ENCODE measurements at places on chromosomes 6 and 20.

DNA sequence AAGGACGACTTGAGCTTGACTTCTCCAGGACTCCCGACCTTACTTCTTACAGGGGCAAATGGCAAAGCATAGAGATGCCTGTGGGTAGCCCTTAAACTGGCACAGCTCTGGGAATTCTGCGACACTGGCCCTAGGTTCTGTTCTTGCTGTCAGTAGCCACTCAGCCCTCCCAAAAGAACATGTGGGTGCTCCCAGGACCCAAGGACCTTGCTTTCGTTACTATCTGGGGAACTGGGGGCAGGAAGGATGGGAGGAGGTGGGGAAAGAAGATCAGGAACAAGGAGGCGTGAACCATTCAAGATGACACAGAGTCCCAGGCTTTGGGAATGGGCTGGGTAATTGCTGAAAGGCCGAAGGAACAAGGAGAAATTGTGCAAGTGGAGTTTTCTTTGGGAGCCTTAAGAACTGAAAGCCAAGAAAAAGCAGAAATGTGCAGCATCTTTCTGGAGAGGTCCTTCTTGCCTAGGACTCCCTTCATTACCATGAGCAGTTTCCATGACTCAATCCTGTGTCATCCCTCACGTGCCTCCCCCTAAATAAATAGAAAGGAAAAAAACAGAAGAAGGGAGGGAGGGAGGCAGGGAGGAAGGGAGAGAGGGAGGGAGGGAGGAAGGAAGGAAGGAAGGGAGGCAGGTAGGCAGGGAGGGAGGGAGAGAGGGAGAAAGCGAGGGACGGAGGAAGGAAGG, 284.6 kb upstream of the FOXQ1 start:
- H3K4me3 ChIP-seq = no peak overlapping the region
- no peaks in the 10 kb centered on the region for H3K36me3 ChIP-seq
- no peak overlapping the region for H3K27ac ChIP-seq
- no peaks in the 10 kb centered on the region for H3K27me3 ChIP-seq
- H3K4me1 ChIP-seq = no peaks in the 10 kb centered on the region
- DNase-seq = no peak

- no peak overlapping the region for H3K27ac ChIP-seq
- H3K36me3 ChIP-seq = no peaks in the 10 kb centered on the region
Measured at GRCh38 chr6:35294308-35294945, 3.2 kb upstream of the DEF6 start.

- H3K36me3 ChIP-seq = no peaks in the 10 kb centered on the region
- no peaks in the 10 kb centered on the region for H3K4me1 ChIP-seq
- H3K27ac ChIP-seq = no peak overlapping the region
- no peak for DNase-seq
Measured at GRCh38 chr6:165890404-165890735, 227.3 kb upstream of the PDE10A start.

DNA sequence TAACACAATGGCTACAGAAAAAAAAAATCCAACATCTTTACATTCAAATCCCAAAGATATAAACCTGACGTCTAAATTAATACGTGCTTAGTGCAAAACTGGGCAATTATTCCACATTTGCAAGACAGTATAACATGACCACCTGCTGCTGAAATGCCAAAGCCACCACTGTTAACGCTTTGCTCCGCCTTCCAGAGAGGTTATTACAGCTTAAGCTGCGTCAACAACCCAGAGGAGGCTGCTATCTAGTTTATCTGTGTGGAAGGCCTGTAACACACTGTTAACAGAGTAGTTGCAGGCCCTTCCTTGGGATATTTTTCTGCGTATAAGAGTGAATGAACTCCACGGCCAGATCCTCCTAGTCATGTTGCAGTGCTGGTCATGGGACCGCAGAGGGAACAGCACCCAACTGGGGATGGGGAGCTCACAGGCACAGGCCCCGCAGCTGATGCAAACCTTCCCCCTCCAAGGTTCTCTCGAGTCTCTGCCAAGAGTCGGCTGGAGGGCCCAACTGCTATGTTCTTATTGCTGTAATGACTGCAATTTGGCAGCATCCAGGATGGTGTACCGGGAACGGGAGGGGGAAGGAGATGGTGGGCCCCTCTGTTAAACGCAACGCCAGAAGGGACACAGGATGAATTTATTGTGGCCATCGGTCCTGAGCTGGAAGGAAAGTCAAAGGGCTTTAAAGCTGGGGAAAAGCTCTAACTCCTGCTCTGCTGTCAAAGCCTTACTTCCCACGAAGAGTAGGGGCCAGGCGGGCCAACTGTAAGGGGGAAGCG, 993 bp upstream of the NCOA7 start:
- no peaks in the 10 kb centered on the region for H3K27me3 ChIP-seq
- H3K4me3 ChIP-seq = peak overlapping the region; percentile 89
- H3K36me3 ChIP-seq = no peaks in the 10 kb centered on the region
- peak overlapping the region; percentile 89 for H3K27ac ChIP-seq
- peak; percentile 57 for DNase-seq
- peaks cover 18% of the 10 kb centered on the region for H3K4me1 ChIP-seq

GRCh38 chr6:16434885-16435284, 196.5 kb downstream of the GMPR start:
- H3K27me3 ChIP-seq = no peaks in the 10 kb centered on the region
- no peaks in the 10 kb centered on the region for H3K36me3 ChIP-seq
- H3K27ac ChIP-seq = no peak overlapping the region
- no peak overlapping the region for H3K4me3 ChIP-seq
- H3K4me1 ChIP-seq = no peaks in the 10 kb centered on the region

- no peak overlapping the region for H3K27ac ChIP-seq
- no peak overlapping the region for H3K4me3 ChIP-seq
- H3K27me3 ChIP-seq = no peaks in the 10 kb centered on the region
Measured at GRCh38 chr6:93124006-93124632, 295.2 kb downstream of the EPHA7 start.

DNA sequence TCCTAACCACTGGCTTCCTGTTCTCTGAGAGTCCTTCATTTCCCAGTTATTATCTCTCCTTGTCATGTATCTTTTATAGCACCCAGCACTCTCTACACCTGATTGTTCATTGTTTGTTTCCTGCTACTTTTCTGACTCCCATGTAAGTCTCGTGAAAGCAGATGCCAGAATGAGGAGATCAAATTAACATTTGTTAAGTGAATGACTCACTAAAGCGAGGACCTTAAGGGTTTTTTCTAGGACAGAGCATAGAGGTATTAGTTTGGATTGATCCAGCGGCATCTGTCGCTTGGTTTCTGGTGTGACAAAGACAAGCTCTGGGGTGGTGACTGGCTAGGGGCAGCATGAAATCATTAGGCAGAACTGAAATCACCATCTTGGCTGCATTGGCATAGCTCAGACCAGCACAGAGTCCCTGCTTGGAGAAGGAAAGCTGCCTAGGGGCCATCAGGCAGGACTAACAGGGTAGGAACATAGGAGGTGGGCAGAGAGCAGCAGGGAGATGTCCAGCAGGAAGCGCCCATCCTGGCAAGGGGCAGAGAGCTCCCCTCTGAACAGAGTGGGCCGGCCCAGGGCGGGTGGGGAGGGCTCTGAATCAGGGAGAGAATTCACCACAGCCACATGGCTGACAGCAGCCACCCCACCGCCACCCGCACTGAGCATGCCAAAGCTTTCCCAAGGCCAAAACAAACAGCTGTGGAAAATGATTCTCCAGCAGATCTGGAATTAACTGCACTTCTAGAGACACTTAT, 97.1 kb upstream of the CEP85L start:
- H3K36me3 ChIP-seq = no peaks in the 10 kb centered on the region
- H3K27ac ChIP-seq = no peak overlapping the region
- H3K27me3 ChIP-seq = no peaks in the 10 kb centered on the region
- no peaks in the 10 kb centered on the region for H3K4me1 ChIP-seq

DNA sequence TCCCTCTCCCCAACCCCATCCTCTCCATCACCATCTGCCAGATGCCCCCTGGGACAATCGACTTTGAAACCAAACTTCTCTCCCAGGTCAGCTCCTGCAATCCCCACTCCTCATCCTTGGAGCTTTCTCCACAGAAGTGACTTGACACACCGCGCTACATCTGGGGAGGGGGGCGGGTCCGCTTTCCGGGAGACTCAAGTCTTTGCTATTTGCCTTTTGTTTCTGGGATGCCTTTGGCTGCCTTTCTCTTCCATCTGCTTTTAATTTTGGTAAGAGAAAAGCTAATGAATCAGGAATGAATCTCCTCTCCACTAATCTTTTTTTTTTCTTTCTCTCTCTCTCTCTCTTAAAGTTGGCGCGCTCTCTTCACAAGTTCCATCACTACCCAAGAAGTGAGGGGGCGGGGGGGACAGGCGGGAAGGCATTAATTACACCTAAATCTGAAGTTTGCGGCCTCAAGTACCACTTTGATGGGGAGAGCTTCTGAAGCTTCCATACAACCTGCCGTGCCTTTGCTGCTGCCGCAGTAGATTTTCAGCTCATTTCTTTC, 664 bp upstream of the TPBG start:
- H3K36me3 ChIP-seq = no peaks in the 10 kb centered on the region
- H3K4me3 ChIP-seq = peak overlapping the region; percentile 58
- DNase-seq = no peak

- no peaks in the 10 kb centered on the region for H3K27me3 ChIP-seq
- H3K36me3 ChIP-seq = no peaks in the 10 kb centered on the region
- peaks cover 44% of the 10 kb centered on the region for H3K4me1 ChIP-seq
- H3K27ac ChIP-seq = no peak overlapping the region
- DNase-seq = no peak
Measured at GRCh38 chr20:2297357-2297728, 1.5 kb downstream of the TGM3 start.

GRCh38 chr20:8049310-8049709, 29.7 kb upstream of the TMX4 start:
- no peak for DNase-seq
- H3K27ac ChIP-seq = no peak overlapping the region
- no peaks in the 10 kb centered on the region for H3K36me3 ChIP-seq

GRCh38 chr6:93644611-93645010, 225.3 kb upstream of the EPHA7 start:
- H3K4me3 ChIP-seq = no peak overlapping the region
- no peaks in the 10 kb centered on the region for H3K36me3 ChIP-seq
- H3K27ac ChIP-seq = no peak overlapping the region

DNA sequence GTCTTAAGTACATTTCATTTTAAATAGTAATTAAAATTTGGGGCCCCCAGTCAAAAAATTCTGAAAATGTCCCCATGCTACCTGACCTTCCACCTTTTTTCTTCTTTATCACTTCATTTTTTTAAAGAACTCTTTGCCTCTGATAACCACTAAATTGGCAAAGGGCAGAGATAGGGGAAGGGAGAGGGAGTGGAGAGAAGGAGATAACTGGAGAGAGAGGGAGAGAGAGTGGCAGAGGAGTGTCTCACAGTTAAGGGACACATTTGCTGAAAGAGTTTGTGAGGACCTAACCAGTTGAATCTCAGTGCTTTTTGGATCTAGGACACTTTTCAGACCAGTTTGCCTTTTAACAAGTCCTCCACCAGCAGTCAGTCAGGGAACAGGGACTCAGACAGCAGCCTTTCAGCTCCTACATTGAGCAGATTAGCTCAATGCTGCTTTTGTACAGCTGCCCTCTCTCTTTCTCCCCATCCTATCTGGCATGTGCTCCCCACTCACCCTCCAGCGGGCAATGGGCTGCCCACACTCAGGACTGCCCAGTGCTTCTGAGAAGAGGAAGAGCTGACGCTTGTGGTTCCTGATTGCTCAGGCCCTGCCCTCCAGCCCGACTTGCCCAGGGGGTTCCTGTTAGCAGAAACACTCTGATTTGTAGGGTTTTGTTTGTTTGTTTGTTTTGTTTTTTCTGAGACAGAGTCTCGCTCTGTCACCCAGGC, 14.4 kb downstream of the ARMC2 start:
- no peaks in the 10 kb centered on the region for H3K27me3 ChIP-seq
- no peak for DNase-seq

GRCh38 chr6:161590961-161591627, 317.2 kb upstream of the AGPAT4 start:
- no peak for DNase-seq
- no peaks in the 10 kb centered on the region for H3K36me3 ChIP-seq
- no peaks in the 10 kb centered on the region for H3K27me3 ChIP-seq

- H3K4me1 ChIP-seq = no peaks in the 10 kb centered on the region
- DNase-seq = no peak
- H3K36me3 ChIP-seq = no peaks in the 10 kb centered on the region
Measured at GRCh38 chr6:7324520-7324919, 11.5 kb upstream of the SSR1 start.

DNA sequence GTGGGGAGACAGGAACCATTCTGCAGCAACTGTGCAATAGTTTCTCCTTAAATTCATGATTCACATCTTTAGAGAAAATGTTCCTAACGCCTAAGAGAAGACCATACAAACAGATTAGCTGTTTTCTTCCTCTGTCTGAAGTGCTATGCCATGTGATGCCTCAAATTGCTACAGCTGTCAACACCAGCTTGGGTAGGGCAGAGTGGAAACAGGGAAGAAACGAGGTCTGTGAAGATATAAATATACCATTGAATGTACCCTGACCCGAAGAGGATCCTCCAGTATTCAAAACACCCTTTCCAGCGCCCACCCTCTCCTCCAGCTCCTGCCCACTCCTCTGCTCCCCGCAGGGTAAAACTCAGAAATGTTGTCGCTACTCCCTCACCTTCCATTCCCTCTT, 40.3 kb upstream of the PRND start:
- no peak overlapping the region for H3K27ac ChIP-seq
- H3K4me1 ChIP-seq = no peaks in the 10 kb centered on the region
- DNase-seq = no peak
- H3K27me3 ChIP-seq = no peaks in the 10 kb centered on the region
- H3K4me3 ChIP-seq = no peak overlapping the region
- H3K36me3 ChIP-seq = no peaks in the 10 kb centered on the region

DNA sequence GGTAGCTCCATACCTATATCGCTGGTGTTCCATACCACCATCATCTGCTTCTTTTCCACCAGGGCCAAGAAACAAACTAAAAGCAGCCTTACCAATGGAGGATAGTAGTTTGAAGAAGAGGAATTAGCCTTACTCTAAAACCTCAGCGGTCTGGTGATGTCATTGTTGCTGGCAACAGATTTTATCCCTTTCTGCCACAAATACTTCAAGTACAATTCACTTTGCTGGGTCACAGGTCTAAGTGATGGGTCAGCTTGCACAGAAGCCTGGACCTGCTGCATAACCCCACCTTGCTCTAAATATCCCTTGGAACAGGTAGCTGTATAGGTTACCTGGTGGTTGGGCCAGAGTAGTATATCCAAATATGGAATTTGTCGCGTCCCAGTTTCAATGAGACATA, 53.2 kb upstream of the THEMIS start:
- no peaks in the 10 kb centered on the region for H3K36me3 ChIP-seq
- no peak overlapping the region for H3K27ac ChIP-seq
- DNase-seq = no peak
- H3K4me3 ChIP-seq = no peak overlapping the region

- H3K36me3 ChIP-seq = peaks cover 2% of the 10 kb centered on the region
- H3K4me3 ChIP-seq = no peak overlapping the region
- H3K4me1 ChIP-seq = no peaks in the 10 kb centered on the region
- DNase-seq = no peak
- H3K27me3 ChIP-seq = no peaks in the 10 kb centered on the region
Measured at GRCh38 chr6:124983383-124984083, 21.3 kb downstream of the RNF217 start.
